NCI-H2081 (cell line): ENCODE measurements at places on chromosomes 2 and 18.
A peak's percentile ranks its signal among the peaks of the same experiment; 100 is the strongest.

GRCh38 chr2:12720754-12721378, 4.1 kb downstream of the TRIB2 start:
- no peak for DNase-seq

DNA sequence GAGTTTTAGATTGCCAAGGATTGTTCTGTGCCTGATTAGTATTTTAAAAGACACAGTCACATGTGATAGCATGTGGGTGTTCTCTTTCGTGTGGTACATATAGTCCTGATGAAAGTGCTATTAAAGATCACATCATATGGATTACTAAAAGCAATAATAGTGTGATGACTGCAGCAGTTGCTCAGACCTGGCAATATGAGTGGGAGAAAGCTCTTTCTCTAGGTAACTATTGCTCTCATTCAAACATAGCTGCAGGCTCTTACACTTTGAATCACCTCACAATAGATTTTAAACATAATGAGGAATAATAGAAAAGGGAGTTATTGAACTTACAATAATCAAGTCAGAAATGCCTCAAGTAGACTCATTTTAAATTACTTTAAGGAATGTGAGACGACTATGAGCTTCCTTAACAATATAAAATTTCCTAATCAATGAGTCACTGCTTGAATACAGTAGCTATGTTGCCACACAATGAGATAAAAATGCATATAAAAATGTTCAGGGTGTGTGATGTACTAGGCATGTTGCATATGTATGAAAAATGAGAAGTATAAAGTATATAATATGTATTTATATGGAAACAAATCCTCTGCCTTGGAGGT, 452.1 kb downstream of the TMX3 start:
- DNase-seq: no peak

- DNase-seq: no peak
These were observed 77.9 kb downstream of the LIMS1 start for GRCh38 chr2:108612153-108612513.

DNA sequence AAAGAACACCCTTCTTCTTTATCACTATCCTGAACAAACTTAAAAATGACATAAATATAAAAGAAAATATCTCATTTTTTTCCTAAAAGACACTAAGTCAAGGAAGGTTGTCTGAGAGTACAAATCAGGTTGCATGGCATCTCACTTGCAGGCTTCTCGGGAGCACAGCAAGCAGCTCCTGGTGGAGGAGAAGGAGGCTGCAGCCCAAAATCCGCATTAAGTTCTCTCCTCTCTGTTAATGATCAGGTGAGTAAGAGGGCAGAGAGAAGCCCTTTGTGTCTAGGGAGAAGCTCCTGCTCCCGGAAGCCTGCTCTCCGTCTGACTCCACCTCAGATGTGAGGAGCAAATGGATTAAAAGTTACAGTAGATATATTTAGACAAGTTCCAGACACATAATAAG, 35.0 kb upstream of the DOK6 start:
- no peak for DNase-seq

DNA sequence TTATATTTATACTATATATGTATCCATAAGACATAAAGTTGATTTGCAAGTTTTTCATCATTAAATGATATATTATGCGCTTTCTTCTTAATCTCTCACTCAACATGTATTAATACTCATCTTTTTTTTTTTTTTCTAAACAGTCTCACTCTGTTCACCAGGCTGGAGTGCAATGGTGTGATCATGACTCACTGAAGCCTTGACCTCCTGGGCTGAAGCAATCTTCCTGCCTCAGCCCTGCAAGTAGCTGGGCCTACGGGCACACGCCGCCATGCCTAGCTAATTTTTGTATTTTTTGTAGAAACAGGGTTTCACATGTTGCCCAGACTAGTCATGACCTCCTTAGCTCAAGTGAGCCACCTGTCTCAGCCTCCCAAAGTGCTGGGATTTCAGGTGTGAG, 51.4 kb upstream of the MAP4K3 start:
- no peak for DNase-seq

DNA sequence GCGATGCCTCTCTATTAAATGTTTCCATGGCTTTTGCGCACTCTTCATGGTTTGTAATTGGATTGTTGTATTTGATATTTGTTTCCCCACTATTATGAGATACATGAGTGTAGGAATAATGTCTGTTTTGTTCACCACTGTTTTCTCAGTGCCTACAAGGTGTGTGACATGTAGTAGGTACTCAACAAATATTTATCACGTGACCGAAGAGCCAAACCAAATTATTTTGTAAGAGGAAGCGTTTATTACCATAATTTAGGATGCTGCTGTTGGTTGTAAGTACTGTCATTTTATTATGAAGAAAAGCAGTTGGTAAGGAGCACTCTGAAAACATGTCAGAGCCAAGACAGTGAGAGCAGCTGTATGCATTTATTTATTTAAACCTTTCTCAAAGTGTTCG, 32.2 kb upstream of the CTLA4 start:
- DNase-seq: no peak

DNA sequence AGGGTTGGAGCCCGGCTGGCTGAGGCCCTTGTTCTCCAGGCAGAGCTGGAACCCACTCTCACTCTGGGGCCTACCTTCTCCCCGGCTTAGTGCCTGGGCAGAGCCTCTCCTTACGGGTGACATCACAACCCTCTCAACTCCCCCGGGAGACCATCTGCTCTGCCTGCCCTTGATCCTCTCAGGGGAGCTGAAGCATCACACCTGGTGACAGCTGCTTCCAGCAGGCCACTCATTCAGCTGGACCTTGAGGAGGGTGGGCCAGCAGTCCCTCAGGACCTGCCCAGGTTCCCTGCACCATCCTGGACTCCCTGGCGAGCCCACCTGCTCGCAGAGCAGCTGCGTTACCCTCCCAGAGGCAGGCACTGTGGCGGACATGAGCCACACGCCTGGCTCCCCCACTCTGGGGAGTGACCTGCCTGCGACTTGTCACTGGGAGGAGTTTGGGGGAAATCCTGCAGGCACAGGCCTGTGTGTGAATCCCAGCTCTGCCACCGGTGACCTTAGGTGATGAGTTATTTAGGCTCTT, 13.1 kb downstream of the HS6ST1 start:
- DNase-seq: peak; percentile 90

DNA sequence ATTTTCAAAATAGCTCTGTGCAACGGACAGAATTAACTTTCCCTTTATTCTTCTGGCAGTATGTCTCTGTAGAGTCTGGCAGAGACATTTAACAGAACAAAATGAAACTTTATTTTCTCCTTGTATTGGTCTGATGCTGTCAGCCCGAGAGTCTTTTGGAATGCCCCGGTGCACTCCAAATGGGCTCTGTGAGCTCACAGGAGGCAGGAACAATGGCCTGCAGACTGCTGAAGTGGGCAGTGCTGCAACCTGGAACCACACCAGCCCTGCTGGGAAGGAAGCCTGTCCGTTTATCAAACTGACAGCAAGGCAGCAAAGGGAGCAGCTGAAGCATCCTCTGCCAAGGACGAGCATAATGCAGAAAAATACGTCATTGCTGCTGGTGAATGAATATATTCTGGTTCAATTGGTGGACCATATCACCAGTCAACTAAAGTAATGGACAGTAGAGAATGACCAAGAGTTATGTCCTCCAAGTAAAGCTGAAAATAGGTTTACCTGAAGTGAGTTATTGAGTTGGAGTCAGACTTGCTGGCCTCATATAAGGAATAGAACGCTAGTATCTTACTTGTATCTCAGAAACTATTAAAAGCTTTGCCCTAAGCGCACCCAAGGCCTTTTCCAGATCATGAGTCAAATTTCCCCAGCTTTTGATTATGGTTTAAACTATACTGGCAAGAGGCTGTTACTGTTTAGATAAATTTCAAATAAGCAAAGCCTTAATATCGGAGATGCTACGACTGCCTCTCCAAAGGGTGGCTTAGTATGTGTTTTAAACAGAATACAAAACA, 207.6 kb upstream of the TANK start:
- DNase-seq: no peak

- no peak for DNase-seq
These were observed 73.5 kb upstream of the LHCGR start for GRCh38 chr2:48829036-48829435.

DNA sequence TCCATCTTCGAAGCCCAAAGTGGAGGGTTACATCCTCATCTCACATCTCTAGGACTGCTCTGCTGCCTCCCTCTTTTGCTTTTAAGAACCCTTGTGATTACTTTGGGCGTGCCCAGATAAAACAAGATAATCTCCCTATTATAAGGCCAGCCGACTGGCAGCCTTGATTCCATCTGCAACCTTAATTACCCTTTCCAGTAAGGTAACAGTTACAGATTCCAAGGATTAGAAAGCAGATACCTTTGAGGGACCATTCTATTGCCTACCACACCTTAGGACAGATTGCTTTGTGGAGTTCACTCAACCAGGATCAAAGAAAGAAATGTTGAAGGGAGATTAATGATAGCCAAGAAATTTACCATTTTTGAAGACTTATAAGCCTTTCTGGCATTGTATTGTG, 250.8 kb upstream of the ACVR2A start:
- DNase-seq: no peak
